OCI-M1 (cell line): ENCODE measurements at places on chromosomes 2 and 18.

DNA sequence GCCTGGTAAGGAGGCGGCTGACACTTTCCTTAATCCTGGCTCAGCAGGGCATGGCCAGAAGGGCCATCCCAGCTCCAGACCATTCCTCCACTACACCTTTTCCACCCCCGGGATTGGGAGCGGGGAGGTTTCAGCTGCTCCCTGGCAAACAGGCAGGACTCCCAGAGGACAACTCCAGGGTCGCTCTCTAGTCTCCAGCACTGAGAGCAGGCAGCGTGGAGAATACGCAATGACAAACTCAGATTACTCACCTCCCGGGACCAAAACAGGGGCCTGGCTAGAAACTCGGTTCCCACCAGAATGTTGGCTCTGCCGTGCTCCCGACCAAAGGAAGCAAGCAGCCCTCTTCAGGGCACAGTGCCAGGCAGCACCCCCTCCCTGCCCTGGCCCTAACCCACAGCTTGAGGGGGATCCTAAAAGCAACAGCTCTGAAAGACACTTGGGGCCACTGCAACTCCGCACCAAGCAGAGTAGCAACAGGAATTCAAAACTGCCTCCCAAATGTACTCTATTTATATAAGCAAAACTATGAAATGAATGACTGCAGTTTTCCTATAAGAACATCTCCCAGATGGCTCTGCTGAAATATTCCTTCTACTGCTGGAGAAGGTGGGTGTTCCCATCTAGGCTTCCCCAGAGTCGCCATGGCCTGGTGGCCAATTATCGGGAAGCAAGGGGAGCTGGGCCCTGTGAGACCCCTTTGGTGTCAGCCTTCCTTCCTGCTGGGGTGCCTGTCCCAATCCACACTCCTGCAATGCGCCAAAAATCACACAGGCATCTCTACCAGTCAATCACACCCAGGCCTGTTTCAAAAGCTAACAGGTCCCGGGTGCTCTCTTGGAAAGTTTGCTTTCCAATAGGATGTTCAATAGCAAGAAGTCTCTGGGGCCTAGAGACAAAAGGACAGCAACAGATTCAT, 61.2 kb upstream of the POMC start:
- DNase-seq: no peak

DNA sequence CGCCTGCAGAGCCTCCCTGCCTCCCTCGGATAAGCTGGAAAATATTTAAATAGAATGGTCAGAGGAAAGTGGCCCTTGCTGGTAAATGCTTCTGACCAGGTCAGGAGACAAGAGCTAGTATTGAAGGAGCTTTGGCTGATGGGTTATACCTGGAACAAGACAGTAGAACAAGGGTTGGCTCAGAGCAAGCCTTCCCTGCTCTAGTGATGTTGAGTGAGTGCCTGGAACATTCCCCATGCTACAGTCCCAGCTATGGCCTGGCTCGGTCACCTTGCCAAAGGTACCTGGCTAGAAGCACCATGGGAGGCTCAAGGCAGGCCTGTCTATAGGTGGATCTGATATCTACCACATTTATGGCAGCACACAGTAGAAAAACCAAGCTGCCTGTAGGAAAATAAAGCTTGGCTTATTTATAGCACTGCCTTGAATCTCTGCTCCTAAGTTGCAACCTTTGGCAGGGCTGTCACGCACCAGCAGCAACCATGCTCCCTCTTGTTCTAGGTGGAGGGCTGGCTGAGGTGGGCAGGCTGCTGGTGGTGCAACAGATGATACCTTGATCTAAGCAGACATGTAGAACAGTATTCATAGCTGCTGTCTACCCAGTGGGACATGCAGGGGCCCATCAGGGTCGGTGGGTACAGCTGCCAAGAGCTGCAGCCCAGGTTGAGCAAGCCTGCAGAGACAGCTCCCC, 66.7 kb upstream of the BCL2L11 start:
- no peak for DNase-seq

- DNase-seq: no peak
Measured at GRCh38 chr2:36541891-36542595, 55.9 kb downstream of the FEZ2 start.

DNA sequence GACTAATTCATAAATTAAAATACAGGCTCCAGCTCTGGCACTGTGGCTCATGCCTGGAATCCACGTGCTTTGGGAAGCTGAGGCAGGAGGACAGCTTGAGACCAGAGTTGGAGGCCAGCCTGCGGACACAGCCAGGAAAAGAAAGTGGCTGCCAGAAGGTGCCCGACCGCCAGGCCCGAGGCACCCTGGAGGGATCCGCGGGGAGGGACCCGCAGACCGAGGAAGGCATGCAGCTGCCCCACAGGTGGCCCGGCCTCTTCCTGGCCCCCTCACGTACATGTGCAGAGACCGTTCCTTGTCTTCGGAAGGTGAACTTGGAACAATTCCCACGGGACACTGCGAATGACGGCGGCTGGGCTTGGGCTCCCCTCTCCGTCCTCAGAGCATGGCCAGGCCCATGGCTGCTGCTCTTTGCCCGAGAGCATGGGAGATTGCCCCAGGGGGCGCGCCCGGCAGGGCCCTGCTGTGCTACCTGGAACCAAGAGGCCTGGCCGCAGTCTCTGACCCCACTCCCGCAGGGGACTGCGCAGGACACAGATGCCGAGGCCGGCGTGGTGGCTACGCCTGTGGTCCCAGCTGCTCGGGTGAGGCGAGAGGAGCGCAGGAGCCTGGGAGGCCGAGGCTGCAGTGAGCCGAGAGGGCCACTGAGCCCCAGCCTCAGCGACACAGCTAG, 55.6 kb upstream of the IMP4 start:
- DNase-seq: no peak

DNA sequence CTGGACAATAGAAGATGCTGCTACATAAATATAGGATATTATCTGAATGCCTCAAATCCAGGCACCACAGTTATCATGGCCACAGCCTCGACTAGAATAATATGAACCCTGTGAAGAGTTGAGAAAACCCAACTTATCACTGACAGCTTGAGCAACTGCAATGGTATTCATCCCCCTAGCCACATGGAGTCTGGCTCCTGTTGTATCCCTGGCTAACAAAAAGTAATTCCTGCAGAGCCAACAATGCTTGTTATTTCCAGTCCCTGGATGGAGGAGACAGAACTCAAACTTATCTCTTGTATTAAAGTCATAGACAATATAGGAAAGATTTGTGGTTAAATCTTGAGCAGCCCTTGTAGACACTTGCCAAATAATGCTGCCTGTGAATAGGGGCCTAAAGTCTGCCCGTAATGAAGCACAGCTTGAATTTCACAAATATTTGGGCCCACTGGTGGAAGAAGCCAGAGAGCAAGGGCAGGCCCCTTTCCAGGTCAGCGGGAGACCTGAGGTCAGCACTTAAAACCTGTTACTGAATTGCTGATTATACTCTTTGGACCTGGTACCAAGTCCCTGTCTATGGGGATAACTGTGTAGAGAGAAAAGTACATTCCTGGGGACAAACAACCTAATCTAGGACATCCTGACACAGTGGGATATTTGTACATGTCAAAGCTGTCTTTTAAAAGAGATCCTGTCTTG, 28.4 kb upstream of the SUCLG1 start:
- DNase-seq: no peak

- DNase-seq: no peak
Measured at GRCh38 chr2:96691022-96691612, 48.6 kb downstream of the FER1L5 start.

DNA sequence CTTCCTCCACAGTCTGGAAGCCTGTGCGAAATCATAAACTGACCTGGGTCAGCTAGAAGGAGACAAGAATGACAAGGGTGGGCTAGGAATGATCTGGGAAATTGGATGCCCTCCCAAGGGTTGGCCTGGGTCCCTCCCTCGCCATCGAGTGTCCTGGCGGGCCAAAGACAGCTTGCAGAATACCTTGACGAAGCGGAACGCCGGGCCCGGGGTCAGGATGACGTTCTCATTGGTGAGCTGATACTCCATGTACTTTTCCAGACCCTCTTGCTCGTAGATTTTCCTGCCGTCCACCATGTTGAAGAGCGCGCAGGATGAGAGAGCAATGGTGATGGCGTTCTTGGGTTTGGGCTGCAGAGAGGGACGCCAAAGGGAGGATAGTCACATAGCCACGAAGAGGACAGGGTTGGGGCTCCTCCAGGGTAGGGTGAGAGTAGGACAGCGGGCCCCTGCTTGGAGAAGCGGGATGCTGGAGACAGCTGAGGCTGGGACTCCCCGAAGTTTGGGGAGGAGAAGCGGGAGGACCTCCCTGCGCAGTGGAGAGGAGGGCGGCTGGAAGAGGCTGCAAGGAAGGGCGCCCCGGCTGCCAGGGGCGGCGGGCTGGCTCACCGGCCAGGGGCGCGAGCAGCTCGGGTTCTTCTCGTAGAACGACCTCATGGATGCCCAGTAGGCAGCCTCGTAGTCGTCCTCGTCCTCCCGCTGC, 5.3 kb downstream of the NT5C1B start:
- DNase-seq: no peak

DNA sequence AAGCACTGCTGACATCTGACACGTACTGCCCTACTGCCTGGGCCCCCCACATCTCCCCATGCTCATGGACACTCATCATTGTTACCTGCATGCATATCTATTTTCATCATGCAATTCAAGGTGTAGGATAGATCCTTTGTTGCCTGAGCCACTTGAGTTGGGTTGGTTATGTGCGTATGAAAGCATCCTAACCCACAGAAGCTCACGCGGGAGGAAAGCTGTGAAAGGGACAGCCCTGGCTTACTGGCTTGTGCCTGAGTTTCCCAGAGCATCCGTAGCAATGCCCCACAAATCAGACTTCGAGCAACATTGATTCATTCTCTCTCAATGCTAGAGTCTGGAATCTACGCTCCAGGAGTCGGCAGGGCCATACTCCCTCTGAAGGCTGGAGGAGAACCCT, 285.5 kb downstream of the PHLPP1 start:
- no peak for DNase-seq

GRCh38 chr2:149042881-149043280, 4.4 kb downstream of the LYPD6B start:
- no peak for DNase-seq

- no peak for DNase-seq
Measured at GRCh38 chr2:235612181-235612950, 118.5 kb downstream of the AGAP1 start.

DNA sequence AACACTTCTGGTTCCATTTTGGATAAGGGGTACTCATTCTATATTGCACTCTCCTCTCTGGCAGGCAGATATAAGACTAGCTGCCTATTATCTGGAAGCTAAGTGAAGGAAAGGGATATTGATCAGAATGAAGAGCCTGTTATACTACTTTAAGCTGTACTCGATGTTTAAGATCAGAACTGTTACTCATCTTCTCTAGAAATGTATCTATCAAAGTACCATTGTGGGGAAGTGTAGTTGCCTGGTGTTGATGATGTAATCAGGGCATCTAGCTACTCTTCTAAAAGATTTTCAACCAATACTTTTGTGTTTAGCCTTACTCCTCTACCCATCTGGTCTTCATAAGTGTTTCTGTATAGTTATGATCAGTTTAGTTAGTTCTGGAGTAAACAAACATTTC, 5.8 kb downstream of the CAMKMT start:
- no peak for DNase-seq

GRCh38 chr18:62690236-62690815, 25.0 kb upstream of the PHLPP1 start:
- DNase-seq: no peak

- no peak for DNase-seq
Measured at GRCh38 chr2:237483018-237483731, 3.9 kb upstream of the MLPH start.

DNA sequence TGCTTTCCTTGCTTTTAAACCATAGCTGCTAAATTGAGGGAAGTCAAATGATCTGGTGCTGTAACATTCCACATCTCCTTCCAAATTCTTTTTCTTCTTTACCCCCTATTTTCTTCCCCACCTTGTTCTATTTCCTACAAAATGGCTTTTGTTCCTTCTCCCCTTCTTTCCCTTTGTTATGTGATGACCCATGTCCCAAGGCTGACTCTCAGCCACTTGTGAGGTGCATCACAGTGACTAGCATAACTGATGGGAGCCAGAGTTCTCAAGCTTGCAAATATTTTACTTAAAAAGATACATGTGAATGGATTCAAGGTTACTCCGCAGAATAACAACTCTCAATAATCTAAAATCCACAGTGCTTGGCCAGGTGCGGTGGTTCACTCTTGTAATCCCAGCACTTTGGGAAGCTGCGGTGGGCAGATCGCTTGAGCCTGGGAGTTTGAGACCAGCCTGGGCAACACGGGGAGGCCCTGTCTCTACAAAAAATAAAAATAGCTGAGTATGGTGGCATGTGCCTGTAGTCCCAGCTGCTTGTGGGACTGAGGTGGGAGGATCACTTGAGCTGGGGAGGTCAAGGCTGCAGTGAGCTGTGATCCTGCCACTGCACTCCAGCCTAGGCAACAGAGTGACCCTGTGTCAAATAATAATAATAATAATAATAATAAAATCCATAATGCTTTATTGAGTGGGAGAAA, 100.1 kb upstream of the CERS6 start:
- no peak for DNase-seq

DNA sequence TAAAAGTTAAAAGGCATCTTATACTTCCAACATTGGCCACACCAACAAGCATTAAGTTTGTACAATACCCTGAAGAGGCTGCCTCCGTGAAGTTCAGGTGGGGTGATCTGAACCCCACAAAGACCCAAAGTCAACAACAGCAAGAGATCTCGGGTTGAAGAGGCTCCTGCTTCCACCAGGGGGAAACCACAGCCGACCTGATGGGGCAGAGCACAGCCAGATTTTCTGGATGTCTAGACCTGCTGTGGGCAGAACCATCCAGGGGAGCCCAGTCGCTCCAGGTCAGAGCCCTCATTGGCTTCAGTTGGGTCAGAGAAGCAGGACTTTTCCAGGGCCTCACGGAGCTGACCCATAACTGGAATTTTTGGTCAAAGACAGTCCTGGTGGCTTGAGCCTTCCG, 66.5 kb upstream of the ACKR3 start:
- DNase-seq: no peak

- DNase-seq: no peak
Measured at GRCh38 chr2:143632751-143633374, 503.6 kb downstream of the ARHGAP15 start.

DNA sequence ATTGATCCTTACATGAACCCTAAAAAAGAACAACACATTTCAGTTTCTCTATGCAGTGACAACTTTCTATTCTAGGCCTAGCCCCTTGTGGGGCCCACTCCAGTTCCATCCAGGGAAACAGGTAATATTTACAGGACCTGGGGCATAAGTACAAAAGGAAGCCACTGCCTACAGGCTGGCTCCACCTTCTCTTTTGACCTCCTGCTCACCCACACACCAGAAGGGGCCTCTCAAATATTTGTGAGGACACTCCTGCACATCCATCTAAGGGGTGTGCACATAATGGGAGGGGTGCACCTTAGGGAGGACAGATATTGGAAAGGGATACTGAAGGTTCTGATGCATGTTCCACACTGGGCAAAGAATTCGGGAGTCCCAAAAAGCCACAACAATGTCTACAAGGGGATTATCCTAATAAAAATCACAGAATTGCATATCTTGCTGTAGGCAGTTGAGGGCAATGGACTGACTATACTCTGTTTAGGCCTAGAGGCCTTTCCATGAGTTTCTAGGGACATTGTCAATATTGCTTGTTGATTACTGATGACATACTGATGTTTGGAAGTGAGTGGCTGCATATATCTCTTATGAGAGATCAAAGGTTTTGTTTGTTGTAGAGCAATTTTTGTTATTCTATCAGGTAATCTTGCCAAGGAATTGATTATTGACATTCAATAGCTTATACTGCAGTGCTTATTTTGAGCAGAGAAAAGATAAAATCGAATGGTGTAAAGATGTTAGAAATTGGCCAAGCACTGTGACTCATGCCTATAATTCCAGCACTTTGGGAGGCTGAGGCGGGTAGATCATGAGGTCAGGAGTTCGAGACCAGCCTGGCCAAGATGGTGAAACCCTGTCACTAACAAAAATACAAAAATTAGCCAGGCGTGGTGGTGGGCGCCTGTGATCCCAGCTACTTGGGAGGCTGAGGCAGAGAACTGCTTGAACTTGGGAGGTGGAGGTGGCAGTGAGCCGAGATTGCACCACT, 23.8 kb upstream of the HNRNPA3 start:
- no peak for DNase-seq
